T-helper 1 cell (primary cell): ENCODE measurements at places on chromosomes 4 and X.
A peak's percentile ranks its signal among the peaks of the same experiment; 100 is the strongest.

DNA sequence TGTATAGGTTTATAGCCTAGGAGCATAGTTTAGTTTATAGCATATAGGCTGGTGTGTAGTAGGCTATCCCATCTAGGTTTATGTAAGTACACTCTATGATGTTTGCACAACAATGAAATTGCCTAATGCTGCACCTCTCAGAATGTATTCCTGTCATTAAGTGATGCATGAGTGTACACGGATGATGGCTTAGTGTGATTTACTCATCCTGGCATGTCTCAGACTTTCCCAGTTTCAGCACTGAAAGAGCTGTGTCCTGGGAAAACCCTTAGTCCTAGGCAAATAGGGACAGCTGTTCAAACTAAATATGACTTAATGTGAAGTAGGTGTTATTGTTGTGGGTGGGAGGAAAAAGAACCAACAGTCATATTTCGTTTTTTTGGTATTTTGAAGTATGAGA lies 264.9 kb upstream of the MAGEB18 start:
- DNase-seq: no peak

GRCh38 chr4:99361268-99361898 lies 8.8 kb upstream of the ADH1C start:
- DNase-seq: no peak

DNA sequence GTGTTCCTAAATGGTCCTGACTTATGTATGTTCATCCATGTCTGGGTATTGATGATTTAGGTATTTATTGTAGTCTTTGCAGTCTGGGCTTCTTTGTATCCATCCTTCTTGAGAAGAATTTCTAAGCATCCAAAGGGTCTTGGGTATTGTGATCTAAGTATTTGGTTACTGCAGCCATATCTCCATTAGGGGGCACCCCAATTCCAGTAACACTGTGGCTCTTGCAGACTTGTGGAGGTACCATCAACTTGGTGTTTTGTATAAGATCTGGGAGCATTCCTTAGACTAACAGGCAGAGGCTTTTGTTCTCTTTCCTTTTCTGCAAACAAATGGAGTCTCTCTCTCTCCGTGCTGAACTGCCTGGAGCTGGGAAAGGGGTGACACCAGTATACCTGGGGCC lies 113.7 kb upstream of the NEXMIF start:
- DNase-seq: no peak

- DNase-seq: no peak
Observed at GRCh38 chr4:74772783-74773182, 21.5 kb downstream of the BTC start.

GRCh38 chr4:152513078-152513477 lies 22.8 kb downstream of the FBXW7 start:
- DNase-seq: no peak

GRCh38 chr4:138235419-138235952 lies 6.7 kb downstream of the SLC7A11 start:
- DNase-seq: no peak

GRCh38 chr4:109077505-109077904 lies 225.0 kb downstream of the COL25A1 start:
- no peak for DNase-seq

- no peak for DNase-seq
Observed at GRCh38 chrX:45266456-45266855, 65.8 kb upstream of the DIPK2B start.

GRCh38 chr4:124118061-124118460 lies 594.5 kb downstream of the ANKRD50 start:
- DNase-seq: no peak

DNA sequence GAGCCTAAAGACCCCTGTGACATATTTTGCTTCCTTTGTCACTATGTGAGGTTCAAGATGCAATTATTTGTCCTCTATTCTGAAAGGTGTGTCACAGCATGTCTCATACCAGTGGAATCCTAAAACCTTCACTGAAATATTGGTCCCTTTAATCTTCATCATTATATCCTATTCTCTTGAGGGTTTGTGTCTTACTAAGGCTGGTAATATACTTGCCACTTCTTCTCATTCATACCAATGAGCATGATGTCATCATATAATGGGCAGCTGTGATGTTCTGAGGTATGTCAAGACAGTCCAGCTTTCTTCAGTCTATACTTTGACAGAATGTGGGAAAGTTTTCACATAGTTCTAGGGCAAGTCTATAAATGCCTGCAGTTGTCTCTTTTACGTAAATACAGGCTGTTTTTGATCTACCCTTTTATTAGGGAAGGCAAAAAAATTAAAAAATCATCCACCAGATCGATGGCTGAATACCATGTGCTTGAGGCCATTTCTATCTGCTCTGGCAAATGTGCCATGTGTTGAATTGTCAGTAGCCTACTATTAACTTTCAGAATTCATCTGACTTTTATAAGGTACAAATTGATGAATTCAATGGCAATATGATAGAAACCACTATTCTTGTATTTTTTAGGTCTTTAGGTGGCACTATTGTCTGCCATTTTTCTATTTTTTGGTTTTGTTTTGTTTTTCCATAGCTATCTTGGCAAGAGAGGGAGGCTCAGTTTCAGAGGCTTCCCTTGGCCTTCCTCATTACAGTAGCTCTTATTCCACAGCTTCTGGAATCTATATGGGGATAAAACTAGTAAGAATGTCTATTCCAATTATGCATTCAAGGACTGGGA lies 209.0 kb downstream of the PPARGC1A start:
- no peak for DNase-seq

GRCh38 chr4:184590196-184590595 lies 59.1 kb downstream of the CASP3 start:
- DNase-seq: no peak

GRCh38 chr4:1057403-1057745 lies 45.9 kb downstream of the FGFRL1 start:
- DNase-seq: no peak

DNA sequence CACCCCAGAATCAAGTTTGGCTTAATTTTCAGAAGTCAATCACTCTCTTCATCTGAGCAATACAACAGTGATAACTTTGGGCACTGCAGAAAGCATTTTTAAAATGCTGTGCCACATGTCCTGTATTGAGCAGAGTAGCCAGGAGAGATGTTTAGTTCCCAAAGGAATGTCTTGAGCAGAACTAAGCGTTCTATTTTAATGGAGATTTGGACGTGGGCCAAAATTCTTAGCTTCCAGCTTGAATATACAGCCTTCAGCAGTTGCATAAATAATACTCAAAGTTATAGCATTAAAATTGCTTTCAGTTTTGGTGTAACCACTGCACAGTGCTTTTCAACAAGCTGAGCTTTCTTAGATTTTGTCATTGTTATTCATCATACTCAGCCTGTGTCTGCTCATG lies 679.2 kb downstream of the NLGN4X start:
- no peak for DNase-seq

- no peak for DNase-seq
Observed at GRCh38 chrX:46310815-46311497, 234.3 kb downstream of the ZNF674 start.

GRCh38 chr4:5217421-5217820 lies 166.1 kb downstream of the STK32B start:
- DNase-seq: no peak

DNA sequence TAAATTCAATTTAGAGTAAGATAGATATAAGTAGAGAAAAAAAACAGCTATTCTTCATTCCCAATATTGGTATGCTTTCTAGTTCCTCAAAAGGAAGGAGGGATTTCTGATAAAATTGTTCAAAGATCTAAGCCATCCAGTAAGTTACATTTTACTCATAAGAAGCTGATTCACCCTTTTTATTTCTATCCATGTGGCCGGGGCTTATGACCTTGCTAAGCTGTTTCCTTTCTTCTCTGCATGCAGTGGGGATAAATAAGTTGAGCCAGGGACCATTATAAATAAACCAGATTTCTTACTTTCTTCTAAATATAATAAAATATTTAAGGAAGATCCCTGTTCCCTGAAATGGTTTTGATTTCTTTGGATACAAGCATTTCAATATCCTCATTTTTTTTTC lies 502.3 kb downstream of the PDHA2 start:
- DNase-seq: no peak

GRCh38 chr4:146442801-146443200 lies 78.9 kb downstream of the SLC10A7 start:
- no peak for DNase-seq

- DNase-seq: peak; percentile 37
Observed at GRCh38 chrX:52574416-52575275, 57.8 kb upstream of the XAGE1B start.

GRCh38 chr4:111066001-111066400 lies 443.1 kb upstream of the PITX2 start:
- no peak for DNase-seq

DNA sequence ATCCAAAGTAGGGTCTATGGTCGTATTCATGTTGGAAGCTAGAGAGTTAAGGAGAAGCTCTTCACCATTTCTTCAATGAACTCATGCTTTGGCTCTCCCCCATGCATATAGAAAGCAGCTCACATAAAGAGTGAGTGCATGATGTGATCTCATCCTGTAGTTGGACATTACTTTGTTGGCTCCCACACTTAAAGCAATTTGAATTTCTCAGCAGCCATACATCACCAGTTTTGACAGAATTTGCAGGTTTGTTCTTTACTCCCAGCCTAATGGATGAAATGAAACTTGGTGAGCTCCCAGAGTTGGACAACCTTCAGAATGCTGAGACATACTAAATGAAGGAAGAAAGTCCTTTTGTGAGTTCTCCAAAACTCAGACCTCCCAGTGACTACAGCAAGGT lies 613.5 kb downstream of the IQCM start:
- DNase-seq: no peak

DNA sequence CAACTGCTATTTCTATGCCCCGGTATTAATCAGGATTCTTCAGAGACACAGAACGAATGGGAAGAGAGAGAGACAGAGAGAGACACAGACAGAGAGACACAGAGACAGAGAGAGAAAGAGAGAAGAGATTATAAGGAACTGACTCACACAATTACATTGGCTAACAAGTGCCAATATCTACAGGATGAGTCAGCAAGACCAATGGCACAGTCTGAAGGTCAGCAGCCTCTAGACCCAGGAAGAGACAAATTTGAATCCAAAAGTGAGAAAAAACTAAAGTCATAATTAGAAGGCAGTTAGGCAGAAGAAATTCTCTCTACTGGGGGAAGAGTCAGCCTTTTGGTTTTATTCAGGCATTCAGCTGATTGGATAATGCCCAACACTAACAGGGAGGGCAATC lies 187.3 kb downstream of the MAB21L2 start:
- no peak for DNase-seq

- DNase-seq: no peak
Observed at GRCh38 chrX:120485315-120485637, 16.2 kb upstream of the LAMP2 start.

GRCh38 chr4:121408-122084 lies 2.8 kb upstream of the ZNF718 start:
- DNase-seq: no peak

DNA sequence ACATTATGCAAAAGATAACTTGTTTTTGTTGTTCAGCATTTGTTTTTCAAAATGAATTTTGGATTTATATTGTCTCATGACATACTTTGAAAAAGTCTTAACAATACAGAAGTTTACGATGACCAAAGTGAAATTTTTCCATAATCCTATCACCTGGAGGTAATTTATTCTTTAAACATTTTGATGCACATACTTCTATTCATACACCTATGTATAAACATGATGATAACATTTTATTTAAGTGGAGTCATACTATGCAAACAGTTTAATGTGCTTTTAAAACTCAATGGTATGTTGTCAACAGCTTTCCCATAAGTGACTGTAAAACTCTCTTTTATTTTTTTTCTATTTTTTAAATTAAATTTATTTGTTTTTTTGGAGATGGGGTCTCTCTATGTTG lies 65.0 kb downstream of the STAG2 start:
- no peak for DNase-seq
